Fibroblast of lung (primary cell): ENCODE measurements at places on chromosomes 7 and 10. TPM values are rescaled to one million over a fixed set of nuclear protein-coding genes. Genes with fewer than 3 reads are reported as not detected.

GRCh38 chr10:13831711-13832141 lies 245.0 kb downstream of the PRPF18 start:
- H3K4me1 ChIP-seq, result peaks cover 10% of the 10 kb centered on the region
- no peak overlapping the region for H3K4me3 ChIP-seq
- no peak for DNase-seq
- no peak overlapping the region for H3K27ac ChIP-seq
- no peaks in the 10 kb centered on the region for H3K27me3 ChIP-seq

DNA sequence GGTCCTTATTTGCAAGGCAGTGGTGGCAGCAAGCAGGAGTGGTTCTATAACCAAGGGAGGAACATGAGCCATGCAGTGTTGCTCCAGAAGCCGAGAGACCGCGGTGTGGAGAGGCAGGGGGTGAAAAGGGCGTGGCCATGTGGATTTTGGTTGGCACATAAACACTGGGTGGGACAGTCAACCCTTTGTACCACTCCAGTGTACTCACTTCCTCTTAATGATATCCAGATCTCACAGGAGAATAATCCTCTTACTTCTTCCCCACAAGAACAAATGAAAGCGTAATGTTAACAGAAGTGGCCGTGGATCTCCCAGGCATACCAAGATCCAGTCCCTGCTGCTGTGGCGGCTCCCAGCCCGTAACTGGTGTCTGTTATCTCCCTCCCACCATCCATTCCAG lies 42.4 kb downstream of the XRCC2 start:
- no peaks in the 10 kb centered on the region for H3K36me3 ChIP-seq
- H3K4me1 ChIP-seq, result no peaks in the 10 kb centered on the region
- no peak overlapping the region for H3K4me3 ChIP-seq

DNA sequence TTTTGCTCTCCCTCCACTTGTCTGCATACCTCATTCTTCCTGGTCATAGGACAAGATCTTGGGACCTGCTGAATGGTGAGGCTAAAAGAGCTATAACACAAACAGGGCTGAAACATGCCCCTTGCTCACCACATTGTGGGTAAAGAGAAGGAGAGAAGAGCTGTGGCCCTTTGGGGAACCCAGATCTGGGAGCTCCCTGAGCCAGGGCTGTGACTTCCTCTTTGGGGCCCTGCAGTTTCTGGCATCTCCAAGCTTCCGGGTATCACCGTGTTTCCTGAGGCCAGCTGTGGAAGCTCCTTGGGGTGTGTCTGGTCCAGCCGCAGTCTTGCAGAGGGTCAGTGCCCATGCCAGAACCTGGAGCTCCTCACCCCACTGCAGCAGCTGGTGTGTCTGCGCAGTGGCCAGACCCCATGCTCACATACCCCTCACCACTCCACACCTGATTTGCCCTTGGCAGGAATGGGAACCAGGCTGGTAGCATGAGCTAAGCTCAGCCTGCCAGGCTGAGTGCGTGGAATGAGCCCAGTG lies 34.0 kb downstream of the DKK1 start:
- no peaks in the 10 kb centered on the region for H3K27me3 ChIP-seq
- no peak overlapping the region for H3K27ac ChIP-seq
- H3K4me3 ChIP-seq, result no peak overlapping the region
- no peak for DNase-seq
- peaks cover under 1% of the 10 kb centered on the region for H3K4me1 ChIP-seq

- no peak overlapping the region for H3K27ac ChIP-seq
- no peaks in the 10 kb centered on the region for H3K36me3 ChIP-seq
- no peak for DNase-seq
These were observed 178.3 kb downstream of the DYNC1I1 start for GRCh38 chr7:95950698-95951097.

GRCh38 chr10:110174201-110174600 lies 33.2 kb upstream of the MXI1 start:
- no peak for DNase-seq
- H3K27me3 ChIP-seq, result peaks cover 11% of the 10 kb centered on the region
- H3K36me3 ChIP-seq, result no peaks in the 10 kb centered on the region
- H3K27ac ChIP-seq, result no peak overlapping the region
- H3K4me1 ChIP-seq, result no peaks in the 10 kb centered on the region
- no peak overlapping the region for H3K4me3 ChIP-seq

The LEP gene
- total RNA-seq, result 0.26 and 2.8 TPM in 2 replicates

The ABCB4 gene
- total RNA-seq, result 0.26 and 0.66 TPM in 2 replicates

The CDC14C gene
- total RNA-seq, result under 0.01 and 0.17 TPM in 2 replicates

The HOXA7 gene
- 1.0 and 1.2 TPM in 2 replicates for total RNA-seq

The GJD4 gene
- total RNA-seq, result 0.17 TPM in 1 of 2 replicates, not detected in the other

The LRRC18 gene
- total RNA-seq, result under 0.01 and 0.66 TPM in 2 replicates

The IFRD1 gene
- 106 and 127 TPM in 2 replicates for total RNA-seq

The PPP1R3C gene
- total RNA-seq, result 94.5 and 125 TPM in 2 replicates
